ENCODE measurements at places on chromosomes 13 and 19. TPM values are rescaled to one million over a fixed set of nuclear protein-coding genes. Genes with fewer than 3 reads are reported as not detected.

GRCh38 chr19:16370641-16371391, 46.2 kb downstream of the KLF2 start:
- H3K27me3 ChIP-seq = peaks cover 13% of the 10 kb centered on the region
- peak; percentile 31 for DNase-seq
- H3K4me1 ChIP-seq = peaks cover 40% of the 10 kb centered on the region
- peak overlapping the region; percentile 53 for H3K4me3 ChIP-seq
- H3K27ac ChIP-seq = peak overlapping the region; percentile 57
- H3K36me3 ChIP-seq = peaks cover 12% of the 10 kb centered on the region

CABP5 gene
- not detected for total RNA-seq

DNA sequence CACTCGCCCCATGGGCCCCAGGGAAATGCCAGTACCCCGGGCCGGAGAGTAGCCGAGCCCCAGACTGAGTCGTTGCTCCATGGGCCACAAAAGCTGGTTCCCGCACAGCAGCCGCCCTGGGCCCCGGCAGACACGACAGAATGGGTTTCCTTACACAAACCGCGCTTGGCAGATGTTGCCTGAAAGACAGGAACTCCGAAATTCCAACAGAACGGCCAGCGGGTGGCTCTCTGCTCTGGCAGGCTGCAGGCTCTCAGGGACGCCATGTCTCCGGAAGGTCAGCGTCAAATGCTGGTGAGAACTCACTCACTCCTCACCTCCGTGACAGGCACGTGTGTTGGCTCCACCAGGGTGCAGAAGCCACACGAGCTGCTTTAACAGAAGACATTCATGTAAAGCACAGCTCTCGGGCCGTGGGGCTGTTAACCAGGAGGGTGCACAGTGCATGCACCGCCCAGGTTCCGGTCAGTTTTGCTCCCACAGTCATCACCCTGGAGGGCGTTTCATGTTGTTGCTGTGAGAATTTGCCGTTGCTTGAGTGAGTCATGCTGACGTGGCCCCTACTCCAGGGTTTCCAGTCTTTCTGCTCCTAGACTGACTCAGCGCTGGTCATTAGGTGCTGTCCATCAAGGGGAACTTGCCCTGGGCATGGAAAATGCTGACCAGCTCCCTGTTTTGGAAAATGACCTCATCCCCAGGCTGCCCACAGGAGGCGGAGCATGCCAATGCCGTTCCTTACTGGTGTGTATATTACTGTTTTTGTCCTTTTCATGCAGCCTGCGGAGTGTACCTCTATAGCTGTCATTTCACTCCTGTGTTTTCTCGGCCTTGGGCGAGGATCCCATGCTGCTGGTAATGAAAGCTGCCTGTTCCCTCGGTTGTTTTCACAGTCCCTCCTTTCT, 44.8 kb downstream of the ANKRD10 start:
- peaks cover 15% of the 10 kb centered on the region for H3K4me1 ChIP-seq
- no peak overlapping the region for H3K4me3 ChIP-seq
- no peaks in the 10 kb centered on the region for H3K36me3 ChIP-seq
- peaks cover 47% of the 10 kb centered on the region for H3K27me3 ChIP-seq
- DNase-seq = peak; percentile 68

DNA sequence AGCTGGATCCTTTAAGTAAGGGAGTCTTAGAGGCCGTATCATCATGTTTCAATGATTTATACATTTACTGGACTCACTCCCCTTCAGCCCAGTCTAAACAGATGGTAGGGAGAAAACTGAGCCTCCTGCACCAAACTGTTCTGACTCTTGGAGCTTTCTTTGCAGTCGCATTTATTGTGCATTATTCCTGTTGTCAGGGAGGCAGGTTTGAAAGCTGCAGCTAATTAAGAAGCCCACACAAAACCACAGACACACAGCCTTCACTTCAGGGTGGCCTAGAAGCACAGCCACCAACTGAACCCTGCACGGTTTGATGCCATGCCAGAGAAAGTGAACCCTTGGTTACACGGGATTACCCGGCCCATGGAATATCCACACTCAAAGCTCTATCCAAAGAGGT, 911.0 kb downstream of the UQCRFS1 start:
- no peak for DNase-seq
- H3K4me1 ChIP-seq = no peaks in the 10 kb centered on the region
- H3K27ac ChIP-seq = no peak overlapping the region
- no peaks in the 10 kb centered on the region for H3K36me3 ChIP-seq

DNA sequence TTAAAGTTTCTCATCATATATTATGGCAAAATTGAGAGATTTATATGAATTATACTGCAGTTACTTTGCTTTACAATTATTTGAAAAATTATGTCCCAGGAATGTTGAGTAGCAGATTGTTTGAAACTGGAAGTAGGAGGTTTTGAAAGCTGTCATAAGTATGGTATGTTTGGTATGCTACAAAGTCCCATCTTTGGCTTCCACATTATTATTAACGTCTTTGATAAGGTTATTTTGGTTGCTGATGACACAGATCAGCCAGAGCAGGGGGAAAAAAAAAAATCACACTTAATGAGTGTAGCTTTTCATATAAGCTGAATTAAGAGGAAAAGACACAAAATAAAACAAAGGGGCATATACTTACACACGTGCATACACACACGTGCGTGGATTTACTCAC, 130.1 kb downstream of the SLITRK1 start:
- no peak overlapping the region for H3K4me3 ChIP-seq
- H3K36me3 ChIP-seq = no peaks in the 10 kb centered on the region
- DNase-seq = no peak
- no peak overlapping the region for H3K27ac ChIP-seq
- no peaks in the 10 kb centered on the region for H3K4me1 ChIP-seq

PPM1N gene
- total RNA-seq = 3.5 TPM

- H3K4me3 ChIP-seq = no peak overlapping the region
- peaks cover 16% of the 10 kb centered on the region for H3K4me1 ChIP-seq
- H3K27ac ChIP-seq = no peak overlapping the region
- DNase-seq = no peak
Measured at GRCh38 chr19:38434549-38435051, 1.1 kb downstream of the RYR1 start.

- no peaks in the 10 kb centered on the region for H3K27me3 ChIP-seq
- peak overlapping the region; percentile 21 for H3K27ac ChIP-seq
- no peaks in the 10 kb centered on the region for H3K36me3 ChIP-seq
- no peak overlapping the region for H3K4me3 ChIP-seq
- peaks cover 2% of the 10 kb centered on the region for H3K4me1 ChIP-seq
Measured at GRCh38 chr19:47124937-47125668, 5.5 kb upstream of the SAE1 start.

DNA sequence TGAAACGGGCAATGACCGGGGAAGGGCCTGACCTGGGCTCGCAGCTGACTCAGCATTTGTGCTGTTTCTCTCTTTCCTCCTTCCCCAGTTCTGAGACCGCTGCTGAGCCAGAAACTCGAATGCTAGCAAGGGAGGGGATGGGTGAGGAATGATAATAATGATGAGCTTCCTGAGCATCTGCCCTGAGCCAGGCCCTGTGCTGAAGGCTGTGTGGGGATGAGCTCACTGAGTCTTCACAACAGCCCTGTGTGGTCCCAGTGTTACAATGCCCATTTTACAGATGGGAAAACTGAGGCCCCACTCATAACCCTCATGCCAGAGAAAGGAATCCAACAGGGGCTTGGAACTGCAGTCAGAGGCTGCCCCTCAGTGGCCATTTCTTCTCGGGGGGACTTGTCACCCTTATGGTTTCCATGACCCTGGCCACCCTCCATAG, 8.1 kb downstream of the SULT2B1 start:
- no peak for DNase-seq
- no peaks in the 10 kb centered on the region for H3K4me1 ChIP-seq
- no peak overlapping the region for H3K27ac ChIP-seq
- H3K27me3 ChIP-seq = peaks cover 3% of the 10 kb centered on the region
- H3K4me3 ChIP-seq = no peak overlapping the region

GRCh38 chr13:40313269-40314200, 352.9 kb downstream of the FOXO1 start:
- H3K36me3 ChIP-seq = no peaks in the 10 kb centered on the region
- peak overlapping the region; percentile 44 for H3K27ac ChIP-seq
- H3K4me1 ChIP-seq = peaks cover 47% of the 10 kb centered on the region
- H3K27me3 ChIP-seq = no peaks in the 10 kb centered on the region
- H3K4me3 ChIP-seq = no peak overlapping the region

CYP2A7 gene
- total RNA-seq = not detected

DNA sequence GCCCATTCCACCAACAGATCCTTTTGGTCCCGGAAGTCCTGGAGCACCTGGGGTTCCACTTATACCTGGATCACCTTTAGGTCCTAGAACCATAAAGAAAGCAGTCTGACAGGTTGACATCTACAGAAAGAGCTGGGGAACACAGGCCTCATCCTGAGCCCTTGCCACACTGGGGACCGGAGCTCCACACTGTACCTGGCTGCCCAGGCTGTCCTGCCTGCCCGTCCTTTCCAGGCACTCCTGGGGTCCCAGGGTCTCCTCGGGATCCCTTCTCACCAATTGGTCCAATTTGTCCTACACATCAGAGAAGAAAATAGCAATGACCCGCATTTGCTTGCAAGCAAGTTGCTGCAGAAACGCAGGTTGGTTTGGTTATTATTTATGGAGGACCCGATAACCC, 130.5 kb downstream of the COL4A1 start:
- H3K4me1 ChIP-seq = no peaks in the 10 kb centered on the region
- H3K27ac ChIP-seq = no peak overlapping the region
- no peak overlapping the region for H3K4me3 ChIP-seq
- no peak for DNase-seq

DNA sequence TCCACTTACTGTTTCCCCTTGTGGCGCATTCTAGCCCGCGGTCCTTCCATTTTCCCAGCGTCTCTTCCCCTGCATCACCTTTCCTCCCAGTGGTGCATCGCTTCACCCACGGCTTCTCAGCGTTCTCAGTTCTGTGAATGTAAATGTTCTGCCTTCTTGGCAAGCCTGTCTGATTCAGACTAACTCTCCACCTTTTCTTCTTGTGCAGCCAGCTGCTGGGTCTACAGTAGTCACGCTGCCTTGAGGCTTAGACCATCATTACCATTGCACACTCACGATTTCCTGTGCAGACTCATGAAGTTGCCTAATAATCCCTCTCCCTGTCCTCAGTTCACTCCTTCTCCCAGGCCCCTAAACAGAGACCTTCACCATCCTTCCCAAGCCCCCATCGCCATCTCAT, 75.0 kb downstream of the DHRS12 start:
- no peak for DNase-seq
- no peak overlapping the region for H3K27ac ChIP-seq
- peaks cover 3% of the 10 kb centered on the region for H3K4me1 ChIP-seq
- H3K27me3 ChIP-seq = no peaks in the 10 kb centered on the region
- no peak overlapping the region for H3K4me3 ChIP-seq

GRCh38 chr13:52810526-52810925, 37.9 kb downstream of the PCDH8 start:
- no peaks in the 10 kb centered on the region for H3K36me3 ChIP-seq
- no peak overlapping the region for H3K4me3 ChIP-seq
- H3K27me3 ChIP-seq = peaks cover 8% of the 10 kb centered on the region
- H3K27ac ChIP-seq = no peak overlapping the region

LMO7 gene
- 7.8 TPM for total RNA-seq

DNA sequence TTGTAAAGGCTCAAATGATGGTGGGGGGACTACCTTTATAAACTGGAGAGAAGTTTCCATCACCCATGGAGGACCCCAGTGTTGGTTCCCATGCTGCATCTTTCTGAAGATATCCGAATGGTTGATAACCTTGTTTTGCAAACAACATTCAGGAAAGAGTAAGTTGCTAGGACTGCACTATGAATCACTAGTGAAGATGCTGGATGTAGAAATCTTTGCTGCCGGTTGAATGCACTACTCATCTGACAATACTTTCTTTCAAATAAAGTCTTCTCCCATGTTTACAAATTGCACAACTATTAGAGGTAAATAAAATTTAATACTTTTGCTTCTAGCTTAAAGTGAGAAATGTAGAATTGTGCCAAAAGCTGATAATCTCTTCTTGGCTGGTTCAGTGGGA, 198.4 kb upstream of the SLITRK6 start:
- H3K4me3 ChIP-seq = no peak overlapping the region
- no peak for DNase-seq
- no peaks in the 10 kb centered on the region for H3K4me1 ChIP-seq
- H3K36me3 ChIP-seq = no peaks in the 10 kb centered on the region
- no peaks in the 10 kb centered on the region for H3K27me3 ChIP-seq
- no peak overlapping the region for H3K27ac ChIP-seq

CCDC159 gene
- total RNA-seq = 18.0 TPM

GPR12 gene
- total RNA-seq = not detected

DNA sequence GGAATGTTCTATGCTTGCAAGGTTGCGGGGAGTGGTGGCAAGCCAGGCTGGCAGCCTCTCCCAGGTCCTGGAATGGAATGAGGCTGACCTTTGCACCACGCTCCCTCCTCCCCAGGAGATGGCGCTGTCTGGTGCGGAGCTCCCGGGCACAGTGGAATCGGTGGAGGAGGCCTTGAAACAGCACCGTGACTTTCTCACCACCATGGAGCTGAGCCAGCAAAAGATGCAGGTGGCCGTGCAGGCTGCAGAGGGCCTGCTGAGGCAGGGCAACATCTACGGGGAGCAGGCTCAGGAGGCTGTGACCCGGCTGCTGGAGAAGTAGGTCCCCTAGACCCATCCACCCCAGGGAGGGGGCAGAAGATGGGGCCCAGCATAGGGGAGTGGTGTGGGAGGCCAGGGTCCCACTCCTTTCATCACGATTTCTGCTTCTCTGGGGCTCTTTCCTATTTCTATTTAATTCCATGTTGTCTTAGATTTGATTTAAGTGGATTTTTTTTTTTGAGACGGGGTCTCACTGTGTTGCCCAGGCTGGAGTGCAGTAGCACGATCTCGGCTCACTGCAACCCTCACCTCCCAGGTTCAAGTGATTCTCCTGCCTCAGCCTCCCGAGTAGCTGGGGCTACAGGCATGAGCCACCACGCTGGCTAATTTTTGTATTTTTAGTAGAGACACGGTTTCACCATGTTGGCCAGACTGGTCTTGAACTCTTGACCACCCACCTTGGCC, 53.2 kb upstream of the SHKBP1 start:
- H3K27ac ChIP-seq = no peak overlapping the region

- H3K4me3 ChIP-seq = peak within 1 kb of the TSS; percentile 63
- H3K27ac ChIP-seq = no peak within 1 kb of the TSS
- DNase-seq = peak; percentile 73
- H3K27me3 ChIP-seq = peaks cover 27% of the 10 kb centered on the region
- H3K36me3 ChIP-seq = no peaks in the 10 kb centered on the region
Measured at GRCh38 chr19:33064792-33065550, at the start of gene RHPN2. Gene RHPN2, minus strand, starts transcription at chr19:33064888. Its CDS starts 36 bp downstream, at chr19:33064852.

- H3K4me1 ChIP-seq = no peaks in the 10 kb centered on the region
- H3K4me3 ChIP-seq = no peak overlapping the region
- H3K36me3 ChIP-seq = no peaks in the 10 kb centered on the region
- no peak for DNase-seq
- no peak overlapping the region for H3K27ac ChIP-seq
- H3K27me3 ChIP-seq = peaks cover 7% of the 10 kb centered on the region
Measured at GRCh38 chr13:30871588-30872275, 34.3 kb upstream of the MEDAG start.

- no peaks in the 10 kb centered on the region for H3K36me3 ChIP-seq
- no peak overlapping the region for H3K4me3 ChIP-seq
- no peak for DNase-seq
- peaks cover 5% of the 10 kb centered on the region for H3K27me3 ChIP-seq
- H3K4me1 ChIP-seq = no peaks in the 10 kb centered on the region
- H3K27ac ChIP-seq = no peak overlapping the region
Measured at GRCh38 chr13:38879278-38879677, 111.4 kb downstream of the STOML3 start.

GRCh38 chr19:18307271-18307681, 15.6 kb downstream of the LSM4 start:
- H3K4me3 ChIP-seq = peak overlapping the region; percentile 96
- peak overlapping the region; percentile 99 for H3K27ac ChIP-seq
- DNase-seq = peak; percentile 68

ZNF665 gene
- 4.7 TPM for total RNA-seq

All from activated CD4-positive, alpha-beta memory T cell treated with anti-CD3 and anti-CD28 coated beads for 36 hours (primary cell).